ENCODE measurements at places on chromosomes 7 and 10.

GRCh38 chr7:92653136-92653535 is 62.9 kb upstream of the FAM133B start:
- no peak for DNase-seq

GRCh38 chr10:100372415-100373297 is 25.6 kb downstream of the SCD start:
- no peak for DNase-seq

DNA sequence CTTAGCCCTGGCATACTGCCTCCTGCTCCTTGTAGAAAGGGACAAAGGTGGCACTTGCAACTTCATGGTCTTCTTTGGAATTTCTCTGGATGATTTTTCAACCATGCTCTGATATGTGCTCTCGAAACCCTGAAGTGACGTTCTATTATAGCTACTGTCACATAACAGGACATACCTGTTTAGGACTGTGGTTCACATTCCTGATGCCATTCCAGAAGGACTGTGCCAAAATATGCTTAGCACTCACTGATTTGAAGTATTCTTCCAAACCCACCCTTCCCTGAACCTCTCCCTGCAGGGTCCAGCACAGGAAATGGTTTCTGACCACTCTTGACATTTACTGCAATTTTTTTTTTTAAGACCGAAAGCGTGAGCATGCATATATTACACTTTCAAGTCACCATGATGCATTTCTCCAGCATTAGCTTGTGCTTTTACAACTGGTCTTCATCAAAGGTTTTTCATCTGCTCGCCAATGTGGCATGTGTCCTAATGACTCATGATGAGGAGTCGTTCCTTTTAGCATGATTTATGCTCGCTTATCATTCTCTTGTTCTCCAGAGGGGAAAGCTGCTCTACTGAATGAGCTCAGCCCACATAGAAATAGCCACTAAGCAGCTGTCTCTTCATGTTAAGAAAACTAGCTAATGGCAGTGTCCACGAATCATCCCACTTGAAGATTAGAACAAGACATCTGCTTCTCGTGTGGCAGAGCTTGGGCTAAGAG is 135.2 kb downstream of the ADAM12 start:
- no peak for DNase-seq

GRCh38 chr7:157347217-157347904 is 10.6 kb downstream of the DNAJB6 start:
- DNase-seq: no peak

DNA sequence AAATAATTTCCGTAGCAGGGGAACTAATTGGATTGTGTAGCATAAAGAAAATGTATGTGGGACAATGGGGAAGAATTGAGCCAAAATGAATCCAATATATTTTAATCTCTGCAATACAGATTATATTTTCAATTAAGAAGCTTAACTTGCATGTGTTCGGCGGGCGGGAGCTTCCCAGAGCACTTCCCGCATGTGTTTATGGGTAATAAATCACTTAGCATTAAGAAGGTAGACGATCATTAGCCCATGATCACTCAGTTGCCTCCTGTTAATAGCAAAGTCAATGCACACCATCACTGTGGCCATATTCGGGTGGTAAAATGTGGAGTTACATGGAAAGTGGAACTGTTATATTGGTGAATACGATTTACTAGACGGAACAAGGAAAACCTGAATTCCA is 122.9 kb upstream of the INSYN2A start:
- DNase-seq: no peak

GRCh38 chr7:3956949-3957348 is 655.9 kb downstream of the SDK1 start:
- no peak for DNase-seq

- no peak for DNase-seq
Observed at GRCh38 chr7:94258418-94259300, 136.0 kb upstream of the COL1A2 start.

DNA sequence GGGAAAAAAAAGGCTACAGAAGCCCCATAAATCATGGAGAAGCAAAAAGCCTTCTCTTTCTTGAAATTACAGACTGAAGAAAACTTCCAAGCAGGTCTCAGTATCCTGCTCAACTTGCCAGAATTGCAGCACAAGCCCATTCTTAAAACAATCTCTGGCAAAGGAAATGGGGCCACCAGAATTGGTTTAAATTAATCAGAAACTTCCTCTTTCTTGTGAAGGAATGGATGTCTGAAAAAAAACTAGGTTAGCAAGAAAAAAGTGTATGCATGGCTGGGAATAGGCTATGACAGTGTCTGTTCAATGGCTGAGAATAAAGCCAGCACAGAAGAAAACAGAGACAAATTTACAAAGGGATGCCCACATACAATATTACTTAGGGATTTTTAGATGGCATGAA is 59.1 kb downstream of the TFEC start:
- no peak for DNase-seq

DNA sequence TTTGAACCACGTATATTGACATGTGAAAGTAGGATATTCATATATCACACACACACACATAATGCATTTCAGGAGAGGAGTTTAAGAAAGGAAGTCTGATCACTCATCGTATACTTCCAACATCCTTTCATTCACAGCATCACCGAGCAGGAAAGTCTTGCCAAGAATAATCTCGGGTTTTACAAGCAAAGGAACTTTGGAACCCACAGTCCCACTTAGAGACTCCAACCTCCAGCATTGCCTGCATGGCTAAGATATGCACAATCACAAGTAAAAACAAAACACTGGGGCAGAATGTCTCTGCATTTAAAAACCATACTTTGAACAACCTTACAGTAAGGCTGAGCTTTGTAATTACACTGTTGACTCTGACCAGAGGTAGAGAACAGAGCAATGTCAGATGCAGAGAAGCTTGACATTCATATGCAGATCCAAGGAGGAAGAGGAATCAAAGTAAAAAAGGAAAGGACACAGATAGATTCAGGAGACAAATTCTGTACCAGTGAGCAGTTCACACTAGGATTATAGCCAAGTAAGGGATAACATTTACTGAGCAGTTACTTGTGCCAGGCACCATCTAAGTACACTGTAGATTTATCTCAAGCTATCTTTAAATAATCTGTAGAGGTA is 14.8 kb downstream of the THSD7A start:
- no peak for DNase-seq

- DNase-seq: no peak
Observed at GRCh38 chr7:90972906-90973550, 291.2 kb upstream of the FZD1 start.

GRCh38 chr7:102426268-102427018 is 6.9 kb upstream of the ORAI2 start:
- no peak for DNase-seq

- no peak for DNase-seq
Observed at GRCh38 chr10:18860186-18860585, 188.4 kb upstream of the MALRD1 start.

- DNase-seq: no peak
Observed at GRCh38 chr7:42338916-42339540, 102.0 kb upstream of the GLI3 start.

GRCh38 chr10:122047560-122047959 is 58.6 kb downstream of the TACC2 start:
- no peak for DNase-seq

DNA sequence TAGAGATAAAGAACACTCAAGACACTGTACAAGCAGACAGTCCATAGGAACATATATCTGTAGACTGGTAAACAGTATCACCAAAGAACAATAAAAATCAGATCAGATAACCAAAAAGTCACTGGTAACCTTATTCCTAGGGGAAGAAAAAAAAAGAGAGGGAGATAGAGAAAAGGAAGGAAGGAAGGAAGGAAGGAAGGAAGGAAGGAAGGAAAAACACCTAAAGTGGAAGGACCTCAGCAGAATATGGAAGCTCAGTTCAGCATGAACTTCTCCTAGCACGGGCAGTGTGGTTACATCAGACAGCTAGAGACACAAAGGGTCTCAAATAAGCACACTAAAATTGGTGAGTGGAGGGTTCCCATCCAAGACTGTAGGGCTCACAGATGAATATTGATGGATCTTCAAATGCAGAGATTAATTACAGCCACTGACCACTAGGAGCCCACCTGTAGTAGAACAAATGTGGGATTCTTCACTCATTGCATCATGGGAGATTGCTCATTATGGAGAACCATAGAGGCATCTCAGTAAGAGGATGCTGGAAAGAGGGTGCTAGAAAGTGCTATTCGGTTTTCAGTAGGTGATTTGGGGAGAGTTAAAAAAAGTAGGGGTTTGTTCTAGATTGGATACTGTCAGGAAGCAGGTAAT is 293.4 kb upstream of the C7orf33 start:
- no peak for DNase-seq

- DNase-seq: no peak
Observed at GRCh38 chr7:72453471-72453870, 41.3 kb upstream of the CALN1 start.

DNA sequence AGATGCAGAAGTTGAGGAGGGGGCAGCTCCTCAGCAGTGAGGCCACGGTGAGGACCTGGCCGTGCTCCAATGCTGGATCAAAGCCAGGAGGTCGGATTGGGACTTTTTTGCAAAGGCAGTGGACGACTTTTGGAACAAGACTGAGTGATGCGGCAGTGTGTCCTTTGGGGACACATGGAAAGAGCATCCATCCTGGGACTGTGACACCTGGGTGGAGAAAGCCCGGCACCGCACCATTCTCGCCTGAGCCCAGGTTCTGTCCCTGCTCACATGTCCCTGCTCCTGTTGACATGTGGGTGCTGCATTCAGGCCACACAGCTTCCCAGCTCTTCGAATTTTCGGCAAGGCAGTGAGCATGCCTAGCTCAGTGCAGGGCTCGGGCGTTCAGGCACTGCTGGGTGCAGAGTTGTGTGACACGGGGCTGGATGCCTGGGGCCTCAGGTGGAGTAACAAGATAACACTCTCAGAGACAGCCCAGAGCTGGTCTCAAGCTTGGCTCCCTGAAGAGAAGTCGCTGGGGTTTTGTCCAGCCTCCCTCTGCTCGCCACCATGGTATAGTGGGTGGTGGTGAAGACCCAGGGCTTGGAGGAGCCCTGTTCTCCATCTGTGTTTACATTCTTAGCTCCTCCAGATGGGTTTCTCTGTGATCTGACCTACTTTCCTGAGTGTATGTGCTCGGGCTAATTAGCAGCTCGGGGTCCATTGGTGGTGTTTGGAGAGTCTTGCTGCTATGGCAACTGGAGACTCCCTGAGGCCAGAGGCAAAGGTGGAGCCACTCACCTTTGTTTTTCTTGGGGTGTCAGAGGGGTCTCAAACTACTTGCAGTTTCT is 111.7 kb upstream of the BTBD16 start:
- DNase-seq: no peak

GRCh38 chr7:30180718-30181117 is 45.9 kb downstream of the MTURN start:
- DNase-seq: no peak

DNA sequence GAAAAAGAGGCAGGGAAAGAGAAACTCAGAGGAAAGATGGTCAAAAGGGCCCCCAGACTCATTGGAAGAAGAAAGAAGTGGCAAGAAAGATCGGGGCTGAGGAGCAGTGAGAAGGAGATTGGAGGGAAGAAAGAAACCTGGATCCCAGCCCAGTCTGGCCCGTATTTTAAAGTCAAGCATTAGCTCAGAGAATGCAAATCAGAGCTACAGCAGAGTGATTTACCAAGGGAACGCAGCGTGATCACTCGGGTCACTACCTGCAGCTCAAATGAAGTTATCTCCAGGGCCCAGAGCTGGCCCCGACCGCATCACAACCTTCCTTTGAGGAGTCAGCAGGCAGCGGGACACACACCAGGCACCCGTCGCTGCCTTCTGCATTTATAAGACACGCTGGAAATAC is 72.8 kb downstream of the CARD11 start:
- DNase-seq: no peak

DNA sequence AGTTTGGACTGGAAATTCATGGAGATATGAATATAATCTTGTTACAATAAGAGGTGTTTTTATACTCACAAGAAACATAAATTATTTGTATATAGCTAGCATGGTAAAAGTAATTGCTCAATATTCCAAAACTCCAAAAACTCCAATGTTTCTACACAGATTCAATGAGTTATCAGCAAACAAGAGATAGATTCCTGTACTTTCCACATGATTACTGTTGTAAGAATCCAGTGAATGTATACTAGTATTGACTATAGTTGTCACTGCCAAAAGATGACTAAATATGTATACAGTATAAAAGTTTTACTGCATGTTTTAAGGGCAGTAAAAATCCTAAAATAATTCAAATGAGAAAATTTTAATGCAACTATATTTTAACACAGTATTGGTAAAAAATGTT is 10.7 kb downstream of the ATOH7 start:
- DNase-seq: no peak

- no peak for DNase-seq
Observed at GRCh38 chr10:51297438-51297837, 223.2 kb downstream of the PRKG1 start.

GRCh38 chr10:7121154-7121797 is 289.6 kb downstream of the SFMBT2 start:
- peak; percentile 59 for DNase-seq

DNA sequence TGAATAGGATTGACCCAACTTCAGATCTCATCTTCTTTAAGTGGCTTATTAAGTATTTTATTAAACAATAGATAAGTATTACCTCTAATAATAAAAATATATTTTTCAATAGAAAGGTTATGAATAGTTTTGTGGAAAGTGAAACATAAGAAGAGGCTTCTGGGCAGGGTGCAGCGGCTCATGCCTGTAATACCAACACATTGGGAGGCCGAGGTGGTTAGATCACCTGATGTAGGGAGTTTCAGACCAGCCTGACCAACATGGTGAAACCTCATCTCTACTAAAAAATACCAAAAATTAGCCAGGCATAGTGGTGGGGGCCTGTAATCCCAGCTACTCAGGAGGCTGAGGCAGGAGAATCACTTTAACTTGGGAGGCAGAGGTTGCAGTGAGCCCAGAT is 26.5 kb downstream of the GPR85 start:
- no peak for DNase-seq

DNA sequence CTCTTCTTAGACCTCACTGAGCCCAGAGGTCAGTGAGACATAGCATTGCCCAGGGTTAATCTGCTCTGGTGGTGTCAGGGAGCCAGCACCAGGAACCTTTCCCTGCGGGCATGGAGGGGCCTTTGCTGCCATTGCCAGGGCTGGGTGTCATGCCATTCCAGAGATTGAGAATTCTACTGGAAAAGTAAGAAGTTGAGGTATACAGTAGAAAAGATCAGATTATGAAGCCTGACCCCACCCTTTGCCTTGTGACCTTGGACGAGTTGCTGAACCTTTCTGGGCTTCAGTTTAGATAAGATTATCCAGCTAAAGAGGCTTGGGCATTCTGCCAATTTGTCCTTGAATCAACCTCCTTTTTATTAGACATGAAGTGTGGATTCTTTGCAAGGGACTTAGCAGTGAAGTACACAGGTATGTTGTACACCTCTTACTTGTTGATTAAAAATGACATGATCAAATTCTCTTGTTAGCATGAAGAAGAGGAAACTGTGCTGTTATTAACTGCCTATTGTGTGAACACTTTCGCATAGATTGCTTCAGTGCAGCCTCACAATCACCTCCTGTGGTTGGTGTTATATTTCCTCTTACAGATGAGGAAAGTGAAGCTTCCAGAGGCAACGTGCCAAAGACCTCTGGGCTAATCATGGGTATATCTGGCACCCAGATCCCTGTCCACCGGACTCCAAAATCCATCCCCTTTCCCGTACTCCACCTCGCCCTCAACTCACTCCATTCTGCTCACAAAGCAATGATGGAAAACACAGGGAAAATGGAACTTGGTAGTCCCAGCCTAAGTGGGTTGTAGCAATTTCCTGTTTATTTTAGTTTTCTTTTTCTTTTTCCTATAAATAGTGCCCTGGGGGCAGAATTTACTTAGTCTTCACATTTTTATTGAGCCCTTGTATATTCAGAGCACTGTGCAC is 151.3 kb downstream of the CAMK1D start:
- no peak for DNase-seq
